ENCODE measurements at places on chromosomes 1 and 21. TPM values are rescaled to one million over a fixed set of nuclear protein-coding genes. Genes with fewer than 3 reads are reported as not detected.

- no peak for DNase-seq
Observed at GRCh38 chr1:66520655-66521054, 13.3 kb upstream of the SGIP1 start.

- DNase-seq = no peak
Observed at GRCh38 chr1:167915569-167915968, 1.6 kb upstream of the ADCY10 start.

DNA sequence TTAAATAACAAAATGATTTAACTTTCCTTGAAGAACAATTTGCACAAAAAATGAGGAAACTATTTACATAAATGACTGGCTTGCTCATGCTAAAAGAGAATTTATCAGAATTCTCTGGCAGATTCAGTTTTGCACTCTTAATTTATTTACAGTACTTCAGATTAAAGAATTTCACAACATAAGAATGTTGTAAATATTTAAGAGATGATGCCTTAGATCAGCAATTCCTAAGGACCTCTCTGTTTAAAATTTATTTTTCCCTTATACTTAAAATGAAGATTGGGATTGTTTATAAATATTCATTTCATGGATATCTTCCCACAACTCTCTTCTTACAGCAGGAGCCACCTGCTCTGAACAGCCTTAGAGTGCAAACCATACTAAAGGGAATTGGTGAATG is 120.8 kb downstream of the OLFM3 start:
- no peak for DNase-seq

DNA sequence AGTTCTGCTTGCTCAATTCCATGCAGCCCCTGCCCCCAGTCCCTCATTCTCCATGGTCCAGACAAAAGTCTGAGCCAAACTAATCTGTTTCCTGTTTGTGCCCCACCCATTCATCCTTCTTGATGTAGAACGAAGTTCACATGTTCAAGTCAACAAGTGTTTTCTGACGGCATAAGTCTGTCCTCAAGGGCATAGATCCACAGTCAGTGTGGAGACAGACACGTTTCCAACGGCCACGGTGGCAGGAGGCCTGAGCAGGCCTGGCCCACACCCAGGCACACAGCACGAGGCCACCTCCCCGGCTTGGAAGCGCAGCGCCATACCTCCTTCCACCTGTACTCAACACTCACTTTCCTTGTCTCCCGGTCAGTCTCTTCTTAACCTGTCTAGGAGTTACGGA is 16.1 kb downstream of the ADORA1 start:
- no peak for DNase-seq

DNA sequence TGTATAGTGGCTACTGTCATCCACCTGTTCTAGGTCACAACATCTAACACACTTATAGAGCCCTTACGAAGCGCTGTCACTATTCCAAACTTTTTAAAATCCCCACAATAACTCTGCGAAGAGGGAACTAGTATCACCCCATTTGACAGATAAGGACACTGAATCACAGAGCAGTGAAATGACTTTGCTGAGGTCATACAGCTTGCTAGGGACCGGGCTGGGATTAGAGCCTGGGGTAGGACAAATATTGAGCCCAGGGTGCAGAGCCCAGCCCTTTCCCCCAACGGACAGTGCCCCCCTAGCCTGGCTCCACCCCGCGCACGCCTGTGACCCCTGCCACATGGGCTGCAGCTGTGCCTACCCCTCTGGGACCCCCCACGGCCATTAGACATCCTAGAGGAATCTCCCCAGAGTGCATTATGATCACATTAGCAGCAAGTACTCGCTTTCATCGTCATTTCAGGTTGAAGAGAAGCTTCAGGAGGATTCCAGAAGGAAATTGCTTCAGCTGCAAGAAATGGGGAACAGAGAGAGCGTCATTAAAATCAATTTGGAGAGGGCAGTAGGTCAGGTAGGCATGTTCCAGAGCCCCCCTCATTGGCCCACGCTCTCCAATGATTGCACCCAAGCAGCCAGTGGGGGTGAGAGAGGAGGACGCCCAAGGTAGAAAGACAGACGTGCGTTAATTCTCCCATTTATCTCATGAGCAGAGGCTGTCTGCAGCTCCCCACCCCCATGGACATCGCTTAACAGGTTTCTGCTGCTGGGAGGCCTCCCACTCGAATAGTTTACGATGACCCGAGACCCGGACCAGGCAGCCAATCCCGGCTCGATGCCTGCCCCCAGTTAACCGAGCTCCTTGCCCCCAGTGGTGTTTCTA is 77.2 kb downstream of the FHAD1 start:
- peak; percentile 58 for DNase-seq

CD164L2 gene
- 3.8 TPM for total RNA-seq

Measured in H7 (cell line).